Testis (tissue), 5 donors: ENCODE measurements at places on chromosomes 1 and 21. TPM values are rescaled to one million over a fixed set of nuclear protein-coding genes. Genes with fewer than 3 reads are reported as not detected.

CR1 gene
- 0.47 TPM for total RNA-seq

ATP8B2 gene
- total RNA-seq = 204 TPM

ADAMTS5 gene
- 3.7 TPM for total RNA-seq

NBPF11 gene
- total RNA-seq = 18.7 TPM

NR0B2 gene
- total RNA-seq = 0.93 TPM

FCRLA gene
- not detected for total RNA-seq

MLLT11 gene
- total RNA-seq = 1.6 TPM

C1orf35 gene
- total RNA-seq = 19.4 TPM

FAM72C gene
- 3.8 TPM for total RNA-seq

ISG15 gene
- total RNA-seq = 24.0 TPM

DDOST gene
- total RNA-seq = 275 TPM

AUNIP gene
- 22.5 TPM for total RNA-seq
